Foreskin fibroblast (primary cell): ENCODE measurements at places on chromosomes 1 and 21.

DNA sequence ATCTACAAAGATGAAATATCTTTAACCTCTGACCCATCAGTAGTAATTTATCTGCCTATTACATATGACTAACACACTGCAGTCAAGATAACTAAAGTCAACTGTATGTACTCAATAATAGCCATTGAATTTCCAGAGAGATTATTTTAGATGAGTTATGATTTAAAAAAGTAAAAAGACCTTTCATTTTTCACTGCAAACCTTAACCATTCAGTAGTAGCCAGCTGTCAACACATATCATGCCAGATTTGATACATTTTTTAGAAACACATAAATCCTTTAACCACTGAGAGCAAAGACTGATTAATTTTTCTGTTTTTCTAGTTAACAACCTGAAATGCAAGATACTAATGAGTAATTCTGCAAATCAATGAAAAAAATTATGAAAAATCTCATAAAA, 31.0 kb downstream of the PALMD start:
- no peak for DNase-seq

GRCh38 chr1:56877973-56878372, 23.4 kb downstream of the C8A start:
- peak; percentile 56 for DNase-seq

GRCh38 chr1:14441302-14441741, 157.2 kb upstream of the KAZN start:
- peak; percentile 86 for DNase-seq

DNA sequence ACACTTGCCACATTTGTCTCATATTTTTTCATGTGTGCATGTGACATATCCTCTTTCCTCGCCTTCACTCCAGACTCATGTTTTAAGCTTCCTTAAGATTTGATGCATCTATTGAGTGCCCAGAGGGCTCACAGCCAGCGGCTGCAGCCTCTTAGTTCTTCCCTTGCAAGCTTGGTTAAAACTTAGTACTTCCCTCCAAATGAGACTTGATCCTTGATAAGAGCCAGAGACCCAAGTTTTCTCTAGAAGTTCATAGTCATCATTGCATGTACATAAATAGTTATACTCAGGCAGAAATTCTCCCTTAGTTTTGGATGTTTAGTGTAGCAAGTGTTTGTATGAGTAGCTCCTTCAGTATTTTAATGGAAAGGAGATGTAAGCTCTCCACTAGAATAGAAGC, 337.6 kb upstream of the B3GALT2 start:
- no peak for DNase-seq

GRCh38 chr1:11856698-11857097, 2.0 kb downstream of the NPPB start:
- DNase-seq: no peak

GRCh38 chr1:186112280-186112679, 262.8 kb downstream of the TPR start:
- DNase-seq: no peak

DNA sequence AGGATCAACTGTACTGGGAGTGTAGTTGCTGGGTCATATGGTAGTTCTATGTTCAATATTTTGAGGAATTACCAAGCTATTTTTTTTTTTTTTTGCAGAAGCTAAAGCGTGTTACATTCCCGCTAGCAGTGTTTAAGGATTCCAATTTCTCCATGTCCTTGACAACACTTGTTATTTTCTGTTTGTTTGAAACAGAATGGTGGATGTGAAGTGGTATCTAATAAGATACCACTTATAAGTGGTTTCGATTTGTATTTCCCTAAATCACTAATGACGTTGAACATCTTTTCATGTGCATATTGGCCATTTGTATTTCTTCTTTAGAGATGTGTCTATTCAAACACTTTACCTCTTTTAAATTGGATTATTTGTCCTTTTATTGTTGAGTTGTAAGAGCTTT, 112.2 kb downstream of the DISP1 start:
- DNase-seq: no peak

DNA sequence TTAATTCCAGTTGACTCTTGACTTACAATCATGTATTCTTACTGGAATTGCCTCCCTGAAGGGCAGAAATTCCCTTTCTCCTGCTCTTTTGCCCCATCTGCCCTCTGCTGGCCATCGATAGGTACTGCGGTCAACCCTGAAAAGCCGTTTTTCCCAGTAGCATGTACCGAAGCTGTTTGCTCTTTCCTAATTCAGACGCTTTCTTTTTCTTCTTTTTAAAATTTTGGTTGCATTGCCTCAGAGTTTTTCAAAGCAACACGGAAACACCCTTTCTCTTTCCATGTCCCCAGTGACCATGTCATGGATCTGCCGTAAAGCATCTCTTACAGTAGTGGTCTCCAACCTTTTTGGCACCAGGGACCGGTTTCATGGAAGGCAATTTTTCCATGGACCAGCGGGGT, 164.2 kb upstream of the C1orf21 start:
- peak; percentile 73 for DNase-seq

DNA sequence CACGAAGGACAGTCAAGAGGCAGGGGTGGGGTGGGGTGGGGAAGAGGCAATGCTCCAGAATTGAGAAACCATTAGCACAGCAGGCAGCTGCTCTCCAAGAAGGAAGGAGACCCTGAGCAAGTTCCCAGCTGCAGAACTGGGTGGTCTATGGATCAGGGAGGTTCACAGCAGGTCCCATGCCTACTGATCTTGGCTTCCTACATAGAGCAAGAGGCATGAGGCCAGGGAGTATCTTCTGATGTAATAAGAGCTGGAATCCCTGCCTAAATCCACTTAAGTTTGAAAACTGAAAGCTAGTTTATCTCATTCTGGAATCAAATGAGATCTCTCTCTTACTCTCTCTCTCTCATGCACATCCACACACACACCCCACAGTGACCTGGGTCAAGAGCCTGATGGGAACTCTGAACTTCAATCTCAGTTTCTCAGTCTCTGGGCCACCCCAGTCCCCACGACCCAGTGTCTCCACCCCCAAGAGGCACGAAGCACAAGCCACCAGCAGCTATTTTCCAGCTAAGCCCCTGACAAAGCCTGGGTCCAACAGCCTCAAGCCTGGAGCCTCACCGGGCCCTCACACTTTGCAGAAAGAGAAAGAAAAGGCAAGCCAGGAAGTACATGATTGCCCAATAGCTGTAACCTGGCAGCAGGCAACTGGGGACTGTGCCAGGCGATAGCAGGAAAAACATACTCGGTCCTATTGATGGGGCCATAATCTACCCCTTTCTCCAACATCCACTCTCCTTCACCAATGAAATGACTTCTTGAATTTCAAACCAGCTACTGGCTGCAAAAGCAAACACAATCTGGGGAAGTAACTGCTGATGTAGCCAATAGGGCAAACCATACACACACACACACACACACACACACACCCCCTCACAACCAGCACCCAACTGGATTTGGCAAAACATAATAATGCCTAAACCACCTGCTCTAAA, 2.2 kb downstream of the NUAK2 start:
- DNase-seq: peak; percentile 79

- DNase-seq: no peak
Measured at GRCh38 chr1:56345831-56346230, 233.5 kb downstream of the PLPP3 start.

- DNase-seq: peak; percentile 51
Measured at GRCh38 chr1:22971611-22972405, 858 bp downstream of the LACTBL1 start.

DNA sequence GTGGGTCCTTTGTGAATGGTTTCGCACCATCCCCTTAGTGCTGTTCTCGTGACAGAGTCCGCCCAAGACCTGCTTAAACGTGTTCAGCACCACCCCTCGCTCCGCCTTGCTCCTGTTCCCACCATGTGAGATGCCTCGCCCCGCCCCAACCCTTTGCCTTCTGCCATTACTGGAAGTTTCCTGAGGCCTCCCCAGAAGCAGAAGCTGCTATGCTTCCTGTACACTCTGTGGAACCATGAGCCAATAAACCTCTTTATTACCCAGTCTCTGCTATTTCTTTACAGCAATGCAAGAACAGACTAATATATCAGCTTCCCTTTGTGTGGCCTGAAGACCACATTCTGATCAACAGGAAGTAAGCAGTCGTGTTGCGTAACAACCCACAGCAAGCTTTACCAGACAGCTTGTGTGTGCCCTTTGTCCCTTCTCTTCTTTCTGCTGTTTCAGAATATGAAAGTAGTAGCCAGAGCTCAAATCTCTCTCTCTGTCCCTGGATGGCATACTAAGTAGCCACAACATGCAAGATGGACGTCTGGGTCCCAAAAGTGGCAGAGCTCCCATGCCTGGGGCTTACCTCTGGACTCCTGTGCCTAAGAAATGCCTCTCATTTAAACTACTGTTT, 14.1 kb downstream of the HENMT1 start:
- DNase-seq: peak; percentile 82

GRCh38 chr1:152447484-152447883, 33.4 kb upstream of the CRNN start:
- no peak for DNase-seq

GRCh38 chr21:39874759-39875158, 7.5 kb downstream of the PCP4 start:
- DNase-seq: no peak

DNA sequence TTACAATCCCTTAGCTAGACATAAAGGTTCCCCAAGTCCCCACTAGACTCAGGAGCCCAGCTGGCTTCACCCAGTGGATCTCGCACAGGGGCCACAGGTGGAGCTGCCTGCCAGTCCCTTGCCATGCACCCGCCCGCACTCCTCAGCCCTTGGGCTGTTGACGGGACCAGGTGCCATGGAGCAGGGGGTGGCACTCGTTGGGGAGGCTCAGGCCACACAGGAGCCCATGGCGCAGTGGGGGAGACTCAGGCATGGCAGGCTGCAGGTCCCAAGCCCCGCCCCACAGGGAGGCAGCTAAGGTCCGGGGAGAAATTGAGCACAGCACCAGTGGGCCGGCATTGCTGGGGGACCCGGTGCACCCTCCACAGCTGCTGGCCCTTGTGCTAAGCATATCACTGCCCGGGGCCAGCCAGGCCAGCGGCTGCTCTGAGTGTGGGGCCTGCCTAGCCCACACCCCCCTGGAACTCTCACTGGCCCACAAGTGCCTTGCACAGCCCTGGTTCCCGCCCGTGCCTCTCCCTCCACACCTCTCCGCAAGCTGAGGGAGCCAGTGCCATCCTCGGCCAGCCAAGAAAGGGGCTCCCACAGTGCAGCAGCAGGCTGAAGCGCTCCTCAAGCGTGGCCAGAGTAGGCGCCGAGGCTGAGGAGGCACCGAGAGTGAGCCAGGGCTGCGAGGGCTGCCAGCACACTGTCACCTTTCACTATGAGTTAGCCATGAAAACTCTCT, 117.8 kb downstream of the LIPI start:
- no peak for DNase-seq

DNA sequence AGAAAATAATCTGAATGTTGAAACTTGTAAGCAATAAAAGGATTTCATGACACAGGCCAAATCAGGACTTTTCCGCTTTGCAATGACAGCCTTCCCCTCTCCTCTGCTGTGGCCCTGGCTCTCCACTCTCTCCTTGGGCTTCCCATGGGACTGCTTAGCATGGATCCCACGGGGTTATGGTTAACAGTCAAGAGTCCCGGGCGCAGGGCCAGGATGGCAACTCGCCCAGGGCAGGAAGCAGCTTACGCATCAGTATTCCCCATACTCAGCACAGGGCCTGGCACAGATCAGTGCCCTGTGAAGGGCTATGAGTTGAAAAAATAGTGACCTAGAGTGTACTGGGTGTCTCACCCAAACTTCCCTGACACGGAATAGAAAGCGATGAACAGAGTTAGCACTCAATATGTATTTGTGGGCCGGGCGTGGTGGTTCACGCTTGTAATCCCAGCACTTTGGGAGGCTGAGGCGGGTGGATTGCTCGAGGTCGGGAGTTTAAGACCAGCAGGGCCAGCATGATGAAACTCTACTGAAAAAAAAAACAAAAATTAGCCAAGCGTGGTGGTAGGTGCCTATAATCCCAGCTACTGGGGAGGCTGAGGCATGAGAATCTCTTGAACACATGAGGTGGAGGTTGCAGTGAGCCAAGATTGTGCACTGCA, 29.1 kb upstream of the GRHL3 start:
- DNase-seq: peak; percentile 83

DNA sequence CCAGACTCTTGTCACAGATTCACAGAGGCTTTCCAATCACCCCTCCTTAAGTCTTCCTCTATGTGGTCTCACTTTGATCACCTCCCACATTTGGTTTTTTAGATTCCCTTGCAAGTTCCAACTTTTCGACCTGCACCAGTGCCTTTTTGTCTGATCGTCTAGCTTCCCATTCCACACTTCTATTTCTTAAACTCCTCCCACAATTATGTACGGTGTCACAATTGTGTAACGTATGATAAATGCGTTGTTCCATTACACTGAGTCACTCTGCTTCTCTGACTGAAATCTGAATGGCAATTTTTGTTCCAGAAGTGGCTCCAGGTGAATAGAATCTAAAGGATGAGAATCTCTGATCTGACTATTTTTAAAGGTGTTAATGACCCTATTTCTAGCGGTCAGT, 320.1 kb downstream of the LMX1A start:
- DNase-seq: no peak

DNA sequence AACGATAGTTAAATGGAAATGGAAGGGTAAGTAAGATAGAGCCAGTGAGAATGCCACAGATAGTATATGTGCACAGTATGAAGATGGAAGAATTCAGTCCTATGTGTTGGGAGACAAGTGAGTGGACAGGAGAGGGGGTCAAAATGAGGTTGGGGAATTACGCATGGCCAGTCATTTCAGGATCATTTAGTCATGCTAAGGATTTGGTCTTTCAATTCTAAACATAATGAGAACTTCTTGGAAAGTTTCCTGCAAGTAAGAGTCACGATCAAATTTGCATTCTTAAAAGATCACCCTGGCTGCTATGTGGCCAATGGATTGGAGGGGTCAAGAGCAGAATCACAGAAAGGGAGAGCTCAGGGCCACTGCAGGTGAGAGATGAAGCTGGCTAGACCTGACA, 64.0 kb upstream of the KCNK2 start:
- DNase-seq: peak; percentile 65

- no peak for DNase-seq
Measured at GRCh38 chr1:14926229-14926628, 227.3 kb upstream of the TMEM51 start.

DNA sequence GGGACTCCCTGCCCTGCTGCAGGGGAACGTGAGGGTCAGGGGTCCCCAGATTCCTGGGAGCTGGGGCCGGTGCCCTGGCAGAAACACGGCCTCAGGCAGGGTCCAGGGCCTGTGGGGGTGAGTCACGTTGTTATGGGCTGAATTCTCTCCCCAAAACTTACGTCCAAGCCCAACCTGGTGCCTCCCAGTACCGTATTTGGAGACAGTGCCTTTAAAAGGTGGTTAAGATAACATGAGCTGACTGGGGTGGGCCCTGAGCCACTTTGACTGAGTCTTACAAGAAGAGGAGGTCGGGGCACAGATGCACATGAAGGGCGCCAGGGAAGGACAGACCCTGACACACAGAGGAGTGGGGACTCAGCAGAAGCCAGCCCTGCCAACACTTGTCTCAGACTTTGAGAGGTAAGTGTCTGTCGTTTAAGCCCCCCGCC, 99.9 kb downstream of the WDR4 start:
- no peak for DNase-seq
